ENCODE measurements at places on chromosomes 7 and 10.

DNA sequence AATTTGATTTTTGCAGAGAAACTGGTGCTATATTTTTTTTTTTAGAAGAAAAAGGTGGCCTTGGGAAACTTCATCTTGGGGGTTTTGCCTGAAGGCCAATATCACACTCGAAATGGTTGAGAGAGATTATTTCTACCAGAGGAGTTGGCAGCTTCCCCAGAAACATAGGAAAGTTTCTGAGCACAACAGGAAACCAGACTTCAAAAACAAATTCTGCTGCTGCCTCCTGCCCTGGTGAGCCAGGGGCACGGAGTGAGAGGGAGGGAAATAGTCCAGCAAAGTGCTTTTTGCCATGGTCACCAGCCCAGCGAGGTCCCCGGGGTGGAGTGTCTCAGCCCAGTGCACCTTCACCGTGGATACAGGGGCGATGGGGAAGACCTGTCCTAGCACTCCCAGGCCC is 61.1 kb downstream of the FOXI2 start:
- H3K27me3 ChIP-seq, result peaks cover 2% of the 10 kb centered on the region
- no peaks in the 10 kb centered on the region for H3K36me3 ChIP-seq
- DNase-seq, result no peak
- no peaks in the 10 kb centered on the region for H3K4me1 ChIP-seq

DNA sequence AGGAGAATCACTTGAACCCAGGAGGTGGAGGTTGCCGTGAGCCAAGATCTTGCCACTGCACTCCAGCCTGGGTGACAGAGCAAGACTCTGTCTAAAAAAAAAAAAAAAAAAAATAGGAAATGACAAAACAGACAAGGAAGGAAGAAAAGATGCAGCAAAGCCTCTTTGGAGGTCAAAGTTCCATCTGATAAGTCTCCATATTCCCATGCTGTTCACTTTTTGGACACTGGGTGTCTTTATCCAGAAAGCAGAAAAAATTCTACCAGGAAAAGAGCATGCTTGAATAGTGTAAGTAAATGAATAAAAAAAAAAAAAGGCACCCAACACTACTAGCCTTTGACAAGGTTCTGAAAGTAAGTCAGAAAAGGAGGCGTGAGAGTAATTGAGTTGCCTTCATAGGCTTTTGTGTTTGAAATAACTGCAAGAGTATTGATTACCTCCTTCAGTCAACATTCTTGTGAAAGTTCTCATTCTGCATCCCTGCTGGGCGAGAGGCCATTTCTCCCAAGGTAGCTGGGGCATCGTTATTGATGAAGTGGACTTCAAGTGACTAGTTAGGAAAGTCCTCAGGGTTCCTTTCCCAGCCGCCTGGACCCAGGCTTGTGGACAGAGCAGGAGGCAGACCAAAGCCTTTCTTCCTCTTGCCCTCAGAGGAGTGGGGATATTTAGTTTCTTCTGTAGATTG is 133.3 kb upstream of the KIF5B start:
- no peak for DNase-seq
- H3K4me1 ChIP-seq, result no peaks in the 10 kb centered on the region
- no peak overlapping the region for H3K4me3 ChIP-seq

GRCh38 chr10:128481152-128481840 is 355.1 kb upstream of the MKI67 start:
- H3K27me3 ChIP-seq, result no peaks in the 10 kb centered on the region
- no peak for DNase-seq
- no peaks in the 10 kb centered on the region for H3K4me1 ChIP-seq
- no peak overlapping the region for H3K27ac ChIP-seq
- H3K4me3 ChIP-seq, result no peak overlapping the region
- no peaks in the 10 kb centered on the region for H3K36me3 ChIP-seq

GRCh38 chr10:111410740-111411139 is 333.9 kb downstream of the ADRA2A start:
- no peak overlapping the region for H3K4me3 ChIP-seq
- H3K36me3 ChIP-seq, result no peaks in the 10 kb centered on the region
- H3K4me1 ChIP-seq, result no peaks in the 10 kb centered on the region
- no peaks in the 10 kb centered on the region for H3K27me3 ChIP-seq

DNA sequence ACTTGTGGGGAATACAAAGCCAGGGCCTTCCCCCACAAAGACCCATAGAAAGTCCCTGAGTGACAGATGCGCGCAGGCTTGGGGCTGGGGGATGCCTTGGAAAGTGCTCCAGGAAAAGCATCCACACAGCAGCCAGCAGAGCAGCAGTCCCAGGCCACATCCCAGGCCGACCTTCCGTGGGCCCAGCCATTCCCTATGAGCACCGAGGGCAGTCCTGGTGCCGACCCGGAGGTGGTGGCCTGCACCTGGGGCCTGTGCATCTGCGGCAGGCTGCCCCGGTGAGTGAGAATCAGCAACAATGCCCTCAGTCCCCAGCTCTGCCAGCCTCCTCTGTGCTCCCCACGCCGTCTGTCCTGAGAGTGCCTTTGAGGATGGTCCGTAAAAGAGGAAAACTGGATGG is 26.4 kb downstream of the ASB13 start:
- no peak overlapping the region for H3K4me3 ChIP-seq
- H3K27ac ChIP-seq, result no peak overlapping the region
- no peaks in the 10 kb centered on the region for H3K27me3 ChIP-seq
- no peak for DNase-seq
- peaks cover 9% of the 10 kb centered on the region for H3K4me1 ChIP-seq
- H3K36me3 ChIP-seq, result peaks cover 29% of the 10 kb centered on the region

DNA sequence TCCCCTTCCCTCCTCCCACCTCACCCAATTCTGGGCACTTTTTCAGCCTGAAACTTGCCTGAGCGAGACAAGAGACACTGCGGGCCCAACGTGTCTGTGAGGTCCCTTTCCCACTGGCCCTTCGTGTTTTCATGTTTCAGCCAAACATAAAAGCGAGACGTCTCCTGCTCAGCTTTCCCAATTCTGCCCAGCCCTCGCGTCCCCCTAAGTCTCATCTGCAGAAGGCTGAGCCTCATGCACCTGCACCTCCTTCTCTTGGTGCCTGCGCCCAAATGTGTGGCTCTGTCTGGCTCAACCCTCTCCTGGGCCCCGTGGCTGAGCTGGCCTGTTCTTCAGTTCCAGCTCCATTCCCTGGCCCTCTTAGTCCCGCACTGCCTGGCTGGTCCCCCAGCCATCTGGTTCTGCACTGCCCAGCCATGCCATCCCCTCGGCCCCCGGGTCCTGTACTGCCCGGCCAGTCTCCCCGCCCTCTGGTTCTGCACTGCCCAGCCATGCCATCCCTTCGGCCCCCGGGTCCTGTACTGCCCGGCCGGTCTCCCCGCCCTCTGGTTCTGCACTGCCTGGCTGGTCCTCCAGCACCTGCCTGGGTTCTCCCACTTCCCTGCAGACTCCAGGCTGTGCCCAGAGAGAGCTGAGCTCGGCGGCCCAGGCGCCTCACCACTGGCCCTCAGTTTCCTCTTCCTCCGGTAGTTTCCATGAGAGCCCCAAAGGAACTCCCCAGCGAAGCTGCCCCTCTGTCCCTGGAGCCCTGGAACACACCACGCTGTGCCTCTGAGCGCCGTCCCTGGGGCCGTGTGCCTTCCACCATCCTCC is 224.1 kb downstream of the DNAJB6 start:
- H3K4me1 ChIP-seq, result peaks cover 4% of the 10 kb centered on the region
- H3K4me3 ChIP-seq, result no peak overlapping the region
- no peak for DNase-seq
- H3K27me3 ChIP-seq, result no peaks in the 10 kb centered on the region
- no peak overlapping the region for H3K27ac ChIP-seq

- no peak overlapping the region for H3K27ac ChIP-seq
- no peaks in the 10 kb centered on the region for H3K36me3 ChIP-seq
- H3K4me1 ChIP-seq, result peaks cover 1% of the 10 kb centered on the region
These were observed 7.4 kb downstream of the CREB5 start for GRCh38 chr7:28419716-28420115.

- peaks cover 7% of the 10 kb centered on the region for H3K4me1 ChIP-seq
- H3K27me3 ChIP-seq, result no peaks in the 10 kb centered on the region
- H3K4me3 ChIP-seq, result no peak overlapping the region
- H3K36me3 ChIP-seq, result no peaks in the 10 kb centered on the region
- no peak overlapping the region for H3K27ac ChIP-seq
These were observed 153.2 kb upstream of the LYZL2 start for GRCh38 chr10:30782537-30783461.

DNA sequence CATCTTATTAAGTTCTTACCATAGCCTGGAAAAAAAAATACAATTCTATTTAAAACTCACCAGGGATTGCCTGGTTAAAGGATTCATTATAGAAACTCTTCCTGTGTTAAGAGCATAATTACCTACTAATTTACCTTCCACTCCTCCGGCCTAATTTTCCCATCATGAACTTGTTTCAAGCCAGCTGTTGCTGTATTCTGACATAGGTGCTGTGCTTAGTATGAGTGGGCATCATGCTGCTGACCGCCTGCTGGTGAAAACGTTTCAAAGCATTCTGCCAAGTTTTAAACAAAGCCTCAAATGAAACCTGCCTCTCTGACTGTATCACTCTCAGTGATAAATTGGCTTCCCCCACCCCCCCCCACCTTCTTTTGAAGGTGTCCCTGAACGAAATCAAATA is 47.8 kb upstream of the KCNMA1 start:
- H3K27ac ChIP-seq, result no peak overlapping the region
- no peak overlapping the region for H3K4me3 ChIP-seq
- no peaks in the 10 kb centered on the region for H3K27me3 ChIP-seq
- no peaks in the 10 kb centered on the region for H3K4me1 ChIP-seq

GRCh38 chr10:133237241-133237587 is 441 bp upstream of the VENTX start:
- no peaks in the 10 kb centered on the region for H3K27me3 ChIP-seq
- H3K4me1 ChIP-seq, result peaks cover 17% of the 10 kb centered on the region
- H3K4me3 ChIP-seq, result no peak overlapping the region
- no peak for DNase-seq
- no peaks in the 10 kb centered on the region for H3K36me3 ChIP-seq

DNA sequence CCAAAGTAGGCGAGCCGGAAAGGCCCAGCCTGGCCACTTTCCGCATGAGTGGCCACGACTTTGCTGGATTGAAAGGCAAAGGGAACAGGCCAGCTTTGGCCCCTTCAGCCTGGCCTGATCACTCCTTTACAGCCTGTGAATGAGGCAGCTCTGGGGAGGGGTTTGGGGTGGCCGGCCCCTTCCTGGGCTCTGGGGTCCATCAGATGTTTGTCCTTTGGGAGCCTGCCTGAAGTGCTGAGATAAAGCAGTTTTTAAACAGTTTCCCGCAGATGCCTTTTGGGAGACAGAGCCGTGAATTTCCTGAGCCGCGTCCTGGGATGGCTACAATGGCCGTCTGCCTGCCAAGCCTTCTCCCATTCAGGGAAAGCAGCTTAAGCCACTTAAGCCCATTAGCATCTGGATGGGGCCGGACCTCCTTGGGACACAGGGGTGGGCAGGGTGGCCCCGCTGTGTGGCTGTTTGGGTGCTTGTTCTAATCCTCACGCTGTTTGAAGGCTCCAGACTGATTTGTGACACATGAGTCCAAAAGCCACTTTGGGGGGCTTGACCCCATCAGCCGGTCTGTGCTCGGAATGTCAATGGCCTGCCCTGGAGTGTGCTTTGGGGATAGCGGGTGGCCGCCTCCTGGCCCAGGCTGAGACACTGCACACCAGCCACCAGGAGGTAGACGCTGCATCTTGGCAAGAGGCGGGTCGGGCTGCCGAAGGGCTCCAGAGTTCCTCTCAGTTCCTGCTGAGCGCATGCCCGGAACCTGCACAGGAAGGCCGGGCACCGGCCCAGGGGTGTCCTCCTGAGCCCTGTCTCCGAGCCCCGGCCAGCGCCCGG is 38.9 kb downstream of the NKX6-2 start:
- no peaks in the 10 kb centered on the region for H3K4me1 ChIP-seq
- no peak for DNase-seq
- no peaks in the 10 kb centered on the region for H3K27me3 ChIP-seq

GRCh38 chr7:45984386-45985295 is 63.6 kb upstream of the IGFBP3 start:
- no peak overlapping the region for H3K27ac ChIP-seq
- no peaks in the 10 kb centered on the region for H3K36me3 ChIP-seq

DNA sequence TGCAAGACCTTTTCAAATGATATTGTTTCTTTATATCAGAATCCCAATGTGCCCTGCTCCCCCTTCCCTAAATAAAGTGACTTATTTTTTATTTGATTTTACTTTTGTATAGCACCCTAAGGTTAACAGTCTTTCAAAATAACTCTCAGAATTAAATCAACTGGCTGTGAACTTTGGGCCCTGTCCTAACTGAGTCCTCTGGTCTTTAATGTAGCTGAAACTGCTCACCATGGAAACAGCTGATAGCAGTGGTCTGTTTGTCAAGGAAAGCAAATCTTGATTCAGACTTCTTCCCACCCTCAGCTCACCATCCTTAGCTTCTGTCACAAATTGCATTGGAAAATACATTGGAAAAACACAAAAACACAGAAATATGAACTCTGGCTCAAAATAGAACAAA is 105.2 kb upstream of the PRPS1L1 start:
- H3K4me3 ChIP-seq, result no peak overlapping the region
- H3K27me3 ChIP-seq, result no peaks in the 10 kb centered on the region
- H3K4me1 ChIP-seq, result no peaks in the 10 kb centered on the region
- no peak for DNase-seq
- H3K36me3 ChIP-seq, result no peaks in the 10 kb centered on the region

DNA sequence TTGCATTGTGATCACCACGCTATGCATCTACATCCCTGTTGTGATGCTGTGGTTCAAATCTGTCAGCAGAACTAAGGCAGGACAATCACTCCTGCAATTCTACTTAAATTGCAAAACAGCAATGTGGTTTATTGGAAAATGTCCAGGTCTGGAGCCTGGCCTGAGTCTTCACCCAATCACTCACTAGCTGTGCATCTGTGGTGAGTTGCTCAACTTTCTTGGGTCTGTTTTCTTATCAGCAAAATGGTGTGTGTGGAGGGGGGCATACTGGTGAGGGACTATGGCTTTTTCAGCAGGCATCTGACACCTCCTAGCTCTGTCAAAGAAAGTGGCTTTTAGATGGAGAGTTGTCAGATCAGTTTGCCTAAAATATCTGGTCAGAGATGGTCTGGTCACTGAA is 108.3 kb upstream of the FEZF1 start:
- H3K36me3 ChIP-seq, result no peaks in the 10 kb centered on the region
- H3K27me3 ChIP-seq, result no peaks in the 10 kb centered on the region
- DNase-seq, result no peak
- no peaks in the 10 kb centered on the region for H3K4me1 ChIP-seq

- no peaks in the 10 kb centered on the region for H3K4me1 ChIP-seq
- H3K27ac ChIP-seq, result no peak overlapping the region
- H3K36me3 ChIP-seq, result no peaks in the 10 kb centered on the region
- DNase-seq, result no peak
These were observed 108.9 kb downstream of the IPMK start for GRCh38 chr10:58158806-58159205.

DNA sequence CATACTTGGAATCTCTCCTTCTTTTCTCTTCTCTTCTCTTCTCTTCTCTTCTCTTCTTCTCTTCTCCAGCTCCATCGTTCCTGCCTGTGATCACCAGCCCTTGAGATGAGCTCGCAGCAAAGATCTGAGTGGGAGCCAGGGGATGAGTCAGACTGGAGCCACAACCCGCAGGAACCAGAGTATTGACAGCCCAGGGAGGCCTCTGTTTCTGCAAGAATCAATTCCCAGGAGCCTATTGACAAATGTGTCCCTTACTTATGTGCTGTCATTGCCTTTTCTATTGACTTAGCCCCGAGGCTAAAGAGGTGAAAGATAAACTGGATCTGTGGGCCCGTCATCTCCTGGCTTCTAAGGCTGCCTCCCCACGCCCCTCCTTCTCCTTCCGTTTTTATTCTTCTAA is 13.1 kb upstream of the HABP2 start:
- H3K4me3 ChIP-seq, result no peak overlapping the region
- no peaks in the 10 kb centered on the region for H3K27me3 ChIP-seq
- peaks cover 33% of the 10 kb centered on the region for H3K4me1 ChIP-seq
- no peaks in the 10 kb centered on the region for H3K36me3 ChIP-seq
- peak overlapping the region; percentile 89 for H3K27ac ChIP-seq
- DNase-seq, result no peak

- no peak for DNase-seq
- peak within 1 kb of the TSS; percentile 78 for H3K4me3 ChIP-seq
- no peaks in the 10 kb centered on the region for H3K36me3 ChIP-seq
- no peaks in the 10 kb centered on the region for H3K27me3 ChIP-seq
- peaks cover 3% of the 10 kb centered on the region for H3K4me1 ChIP-seq
These were observed at the start of gene MYOF for GRCh38 chr10:93482145-93482834. TSS of gene MYOF (minus strand) at chr10:93482334. CDS start at chr10:93482194, 140 bp downstream.
